MV-4-11 (cell line): ENCODE measurements at places on chromosomes 2 and 18.

GRCh38 chr2:12271589-12271984 is 445.1 kb upstream of the TRIB2 start:
- DNase-seq: peak; percentile 18

GRCh38 chr2:9772999-9773902 is 70.0 kb upstream of the TAF1B start:
- no peak for DNase-seq

DNA sequence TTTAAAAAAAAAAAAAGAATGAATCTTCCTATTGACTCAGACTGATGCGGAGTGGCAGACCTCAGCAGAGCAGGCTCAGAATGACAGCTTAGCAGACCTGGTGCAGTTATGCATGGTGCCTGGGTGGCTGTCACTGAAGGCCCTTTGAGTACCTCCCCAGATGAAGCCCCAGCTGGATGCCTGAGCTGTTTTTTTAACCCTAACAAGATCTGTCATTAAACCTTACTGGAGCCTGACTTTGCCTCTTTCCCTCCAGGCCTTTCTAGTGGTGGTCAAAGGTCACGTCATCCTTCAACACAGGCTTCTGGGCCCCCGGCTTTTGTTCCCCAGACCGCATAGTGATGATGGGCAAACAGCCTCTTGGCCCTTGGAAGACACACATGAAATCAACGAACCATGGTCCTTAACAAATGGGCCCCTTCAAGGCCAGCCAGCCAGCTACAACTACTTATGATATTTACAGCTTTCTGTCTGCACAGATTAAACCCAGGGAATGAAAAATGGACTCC is 138.3 kb upstream of the CYP1B1 start:
- no peak for DNase-seq

- DNase-seq: peak; percentile 82
Measured at GRCh38 chr18:27808683-27809082, 368.2 kb downstream of the CDH2 start.

DNA sequence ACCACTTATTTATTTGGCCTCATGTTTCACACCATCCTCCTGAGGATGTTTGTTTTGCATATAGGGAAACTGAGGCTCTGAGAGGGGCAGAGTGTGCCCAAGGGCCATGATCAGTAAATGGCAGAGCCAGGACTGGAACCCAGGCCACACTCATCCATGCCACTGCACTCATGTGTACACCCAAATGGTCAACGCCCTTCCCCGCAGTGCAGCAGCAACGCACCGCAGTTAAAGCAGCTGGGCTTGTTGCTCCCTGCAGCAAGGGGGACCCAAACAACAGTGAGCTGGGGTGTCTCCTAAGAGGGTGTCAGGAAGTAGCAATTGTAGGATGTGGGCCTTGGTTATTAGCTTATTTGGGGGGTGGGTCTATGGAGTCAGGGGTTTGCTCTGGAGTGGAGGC is 36.6 kb downstream of the ZAP70 start:
- DNase-seq: no peak

DNA sequence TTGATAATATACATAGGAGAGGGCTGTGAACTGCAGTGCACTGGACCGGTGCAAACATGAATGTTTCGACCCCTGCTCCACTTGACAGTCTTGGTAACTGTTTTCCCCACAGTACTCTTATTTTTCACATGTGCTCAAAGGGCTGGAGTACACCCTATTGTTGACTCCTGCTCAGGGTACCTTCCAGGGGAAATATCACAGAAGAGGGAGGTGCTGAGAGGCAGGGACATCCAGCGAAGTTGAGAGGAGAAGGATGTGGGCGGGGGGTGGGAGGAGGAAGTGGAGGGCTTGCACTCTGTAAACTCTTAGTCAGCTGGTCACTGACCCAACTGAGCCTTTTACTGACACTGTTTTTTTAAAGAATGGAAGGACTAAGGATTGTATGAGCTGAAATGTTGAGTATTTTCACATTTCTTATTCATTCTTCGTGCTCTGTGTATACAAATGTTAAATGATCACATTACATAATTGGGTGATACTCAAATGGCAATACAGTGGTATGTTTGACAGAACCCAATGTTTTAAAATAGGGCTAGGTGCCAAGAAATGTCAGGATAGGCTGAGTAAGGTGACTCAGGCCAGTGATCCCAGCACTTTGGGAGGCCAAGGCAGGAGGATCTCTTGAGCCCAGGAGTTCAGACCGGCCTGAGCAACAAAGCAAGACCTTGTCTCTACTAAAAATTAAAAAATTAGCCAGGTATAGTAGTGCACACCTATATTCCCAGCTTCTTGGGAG is 10.0 kb downstream of the INPP4A start:
- peak; percentile 65 for DNase-seq

- no peak for DNase-seq
Measured at GRCh38 chr18:63346031-63346430, 21.0 kb downstream of the KDSR start.

DNA sequence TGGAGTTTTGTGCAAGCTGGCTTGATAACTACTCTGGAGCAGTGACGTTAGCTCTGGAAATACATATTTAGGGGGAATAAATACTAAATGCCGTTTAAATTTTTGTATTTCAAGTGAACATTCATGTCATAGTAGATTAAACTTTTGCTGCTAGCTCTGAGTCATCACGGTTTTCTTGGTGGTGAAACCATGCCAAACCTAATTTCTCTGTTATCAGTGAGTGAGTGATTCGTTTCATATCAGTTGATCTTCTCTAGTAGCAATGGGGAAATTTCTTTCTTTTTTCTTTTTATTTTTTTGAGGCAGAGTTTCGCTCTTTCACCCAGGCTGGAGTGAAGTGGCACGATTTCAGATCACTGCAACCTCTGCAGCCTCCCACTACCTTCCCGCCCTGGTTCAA is 211.1 kb downstream of the PTPRM start:
- no peak for DNase-seq

GRCh38 chr2:1222056-1222455 is 191.2 kb upstream of the TPO start:
- DNase-seq: no peak
